ENCODE measurements at places on chromosomes 7 and 10.
A peak's percentile ranks its signal among the peaks of the same experiment; 100 is the strongest.

- no peaks in the 10 kb centered on the region for H3K36me3 ChIP-seq
- no peaks in the 10 kb centered on the region for H3K27me3 ChIP-seq
- no peak overlapping the region for H3K4me3 ChIP-seq
- peaks cover 10% of the 10 kb centered on the region for H3K4me1 ChIP-seq
Observed at GRCh38 chr10:46293228-46293627, 6.4 kb downstream of the ANTXRL start.

DNA sequence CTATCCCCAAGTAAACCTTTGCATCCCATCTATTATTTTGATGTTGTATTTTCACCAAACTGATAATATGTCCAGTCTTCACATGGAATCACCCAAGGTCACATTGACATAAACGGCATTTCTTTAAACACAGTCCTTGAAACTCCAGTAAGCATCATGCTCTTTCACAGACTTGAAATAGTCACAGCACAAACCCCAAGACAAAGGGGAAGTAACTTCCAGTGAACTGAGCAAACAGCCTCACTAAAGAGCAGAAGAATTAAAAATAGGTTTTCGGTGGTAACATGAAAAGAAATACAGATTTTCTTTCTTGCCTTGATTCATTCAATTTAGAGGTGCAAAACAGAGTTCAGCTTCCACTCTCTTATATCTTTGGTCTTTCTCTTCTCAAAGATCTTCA is 253.7 kb downstream of the SFMBT2 start:
- peaks cover 14% of the 10 kb centered on the region for H3K4me1 ChIP-seq
- no peaks in the 10 kb centered on the region for H3K27me3 ChIP-seq
- no peak for ATAC-seq
- H3K36me3 ChIP-seq, result peaks cover 38% of the 10 kb centered on the region
- H3K27ac ChIP-seq, result no peak overlapping the region

DNA sequence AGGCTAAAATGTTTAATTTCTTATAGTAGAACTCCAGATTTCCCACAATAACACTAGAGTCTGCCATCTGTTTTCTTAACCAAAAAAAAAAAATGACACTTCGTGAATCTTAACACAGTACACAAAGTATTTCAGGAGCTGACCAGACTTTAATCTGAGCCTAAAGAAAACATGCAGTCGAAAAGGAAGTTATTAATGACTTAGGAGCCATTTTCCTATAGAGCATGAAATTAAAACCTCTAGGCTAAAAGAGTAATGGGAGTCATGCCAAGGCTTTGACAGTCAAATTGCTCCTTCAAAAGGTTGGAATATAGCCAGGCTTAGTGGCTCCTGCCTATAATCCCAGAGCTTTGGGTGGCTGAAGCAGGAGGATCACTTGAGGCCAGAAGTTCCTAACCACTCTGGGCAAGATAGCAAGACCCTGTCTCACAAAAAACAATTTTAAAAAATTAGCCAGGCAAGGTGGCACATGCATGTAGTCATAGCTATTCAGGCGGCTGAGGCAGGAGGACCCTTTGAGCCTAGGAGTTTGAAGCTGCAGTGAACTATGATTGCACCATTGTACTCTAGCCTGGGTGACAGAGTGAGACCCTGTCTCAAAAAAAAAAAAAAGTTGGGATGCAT is 13.6 kb downstream of the MICU1 start:
- H3K27ac ChIP-seq, result no peak overlapping the region
- ATAC-seq, result no peak
- H3K4me3 ChIP-seq, result no peak overlapping the region
- peaks cover 14% of the 10 kb centered on the region for H3K4me1 ChIP-seq
- peaks cover 15% of the 10 kb centered on the region for H3K36me3 ChIP-seq

DNA sequence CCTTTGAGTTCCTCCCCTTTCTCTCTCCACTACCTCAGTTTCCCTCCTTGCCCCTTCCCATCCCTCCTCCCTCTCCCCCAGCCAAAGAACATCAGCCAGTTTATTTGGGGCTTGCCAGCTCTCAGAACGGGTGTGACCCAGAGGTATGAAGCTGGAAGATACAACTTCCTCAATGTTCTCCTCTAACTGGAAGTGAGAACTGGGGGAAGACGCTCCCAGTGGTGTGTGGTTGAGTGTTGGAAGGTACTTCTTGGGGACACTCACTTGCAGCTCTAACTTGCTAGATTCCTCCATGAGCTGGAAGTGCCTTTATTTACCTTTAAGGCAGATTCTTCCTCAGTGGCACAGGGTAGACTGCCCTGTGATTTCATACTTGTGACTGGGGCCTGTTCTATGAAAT is 110.5 kb upstream of the HABP2 start:
- no peaks in the 10 kb centered on the region for H3K4me1 ChIP-seq
- H3K36me3 ChIP-seq, result no peaks in the 10 kb centered on the region
- H3K27ac ChIP-seq, result no peak overlapping the region
- peaks cover 15% of the 10 kb centered on the region for H3K27me3 ChIP-seq

DNA sequence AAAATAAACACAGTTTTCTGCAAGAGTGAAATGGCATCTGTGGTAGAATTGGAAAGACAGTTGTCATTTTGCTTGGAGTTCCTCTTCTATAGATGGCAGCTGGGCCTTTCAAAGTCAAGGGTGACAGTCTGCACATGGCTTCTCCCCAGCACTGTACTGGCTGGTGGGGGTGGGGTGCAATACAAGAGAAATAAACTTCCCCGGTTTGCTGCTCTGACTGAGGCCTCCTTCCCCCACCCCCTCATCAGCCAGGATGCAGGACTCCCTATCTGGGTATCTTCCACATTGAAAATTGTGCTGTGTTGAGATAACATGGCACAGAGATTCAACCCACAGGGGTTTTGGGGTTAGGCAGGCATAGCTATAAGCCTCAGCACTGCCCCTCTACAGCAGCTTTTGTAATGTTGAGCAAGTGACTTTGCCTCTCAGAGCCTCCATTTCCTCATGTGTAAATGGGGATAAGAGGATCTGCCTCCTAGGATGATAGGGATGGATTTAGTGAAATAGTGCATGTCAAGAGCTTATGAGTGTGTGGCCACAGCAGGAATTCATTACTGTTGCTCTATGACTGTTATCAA is 85.8 kb upstream of the WDR11 start:
- no peaks in the 10 kb centered on the region for H3K4me1 ChIP-seq
- no peak overlapping the region for H3K27ac ChIP-seq
- H3K27me3 ChIP-seq, result no peaks in the 10 kb centered on the region
- no peak overlapping the region for H3K4me3 ChIP-seq
- no peaks in the 10 kb centered on the region for H3K36me3 ChIP-seq

- no peak for ATAC-seq
- no peak overlapping the region for H3K27ac ChIP-seq
- no peaks in the 10 kb centered on the region for H3K36me3 ChIP-seq
Observed at GRCh38 chr10:48493083-48493871, 111.6 kb downstream of the ARHGAP22 start.

DNA sequence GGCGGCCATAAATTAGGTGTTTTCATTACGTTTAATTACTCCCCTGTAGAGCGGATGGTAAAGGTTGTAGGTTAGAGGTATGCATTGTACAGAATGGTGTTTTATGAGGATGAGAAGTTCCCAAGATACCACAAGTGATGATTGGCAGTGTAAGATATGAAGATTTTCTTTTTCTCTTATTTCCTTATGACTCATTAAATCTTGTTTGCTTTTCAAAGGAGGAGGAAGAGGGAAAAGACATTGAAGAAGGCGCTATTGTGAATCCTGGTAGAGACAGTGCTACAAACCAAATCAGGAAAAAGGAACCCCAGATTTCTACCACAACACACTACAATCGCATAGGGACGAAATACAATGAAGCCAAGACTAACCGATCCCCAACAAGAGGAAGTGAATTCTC is 133.9 kb downstream of the AASS start:
- H3K4me1 ChIP-seq, result no peaks in the 10 kb centered on the region
- ATAC-seq, result no peak
- no peak overlapping the region for H3K4me3 ChIP-seq
- H3K36me3 ChIP-seq, result no peaks in the 10 kb centered on the region
- H3K27ac ChIP-seq, result no peak overlapping the region
- H3K27me3 ChIP-seq, result peaks cover 4% of the 10 kb centered on the region

DNA sequence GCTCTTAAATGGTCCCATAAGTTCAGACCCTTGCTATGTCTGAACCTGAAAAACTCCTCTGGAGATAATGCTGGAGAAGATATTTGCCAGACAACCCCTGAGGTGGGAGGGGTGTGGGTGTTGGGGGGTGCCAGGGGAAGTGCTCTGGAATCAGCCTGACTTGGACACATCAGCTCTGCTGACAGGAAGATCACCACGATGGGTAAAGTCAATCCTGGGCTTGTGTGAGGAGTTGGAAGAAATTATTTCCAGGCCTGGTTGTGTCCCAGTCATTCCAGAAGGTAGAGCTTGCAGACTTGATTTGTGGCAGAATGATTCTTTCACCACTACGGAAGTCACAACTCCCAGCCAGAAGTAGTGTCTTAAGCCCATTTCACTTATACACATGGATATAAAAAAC is 60.3 kb upstream of the UNC5B start:
- no peaks in the 10 kb centered on the region for H3K36me3 ChIP-seq
- H3K27me3 ChIP-seq, result no peaks in the 10 kb centered on the region
- no peak for ATAC-seq

- no peak for ATAC-seq
- H3K4me3 ChIP-seq, result no peak overlapping the region
- H3K27me3 ChIP-seq, result peaks cover 14% of the 10 kb centered on the region
- no peak overlapping the region for H3K27ac ChIP-seq
- no peaks in the 10 kb centered on the region for H3K36me3 ChIP-seq
- H3K4me1 ChIP-seq, result no peaks in the 10 kb centered on the region
Observed at GRCh38 chr7:118252087-118252486, 27.6 kb downstream of the ANKRD7 start.

- no peak overlapping the region for H3K4me3 ChIP-seq
- no peak for ATAC-seq
- H3K27ac ChIP-seq, result no peak overlapping the region
- no peaks in the 10 kb centered on the region for H3K4me1 ChIP-seq
Observed at GRCh38 chr10:122678266-122678665, 21.4 kb downstream of the C10orf120 start.

DNA sequence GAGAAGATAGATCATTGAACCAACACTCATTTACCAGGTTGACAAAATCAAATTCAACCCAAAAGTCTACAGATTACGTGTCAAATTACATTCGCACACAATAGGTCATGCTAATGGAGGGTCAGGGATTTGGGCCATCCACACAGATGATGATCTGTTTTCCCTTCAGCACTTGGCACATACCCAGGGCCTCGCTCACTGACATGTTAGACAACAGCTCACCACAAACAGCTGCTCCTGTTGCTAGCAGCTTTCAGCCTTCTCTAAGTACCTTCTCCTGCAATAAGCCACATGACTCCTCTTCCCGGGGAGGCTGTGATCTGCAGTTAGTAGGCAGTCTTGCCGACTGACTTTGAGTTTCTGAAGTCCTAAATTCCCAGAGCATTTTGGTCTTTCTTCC is 18.4 kb downstream of the NKX2-3 start:
- peaks cover 49% of the 10 kb centered on the region for H3K27me3 ChIP-seq
- H3K27ac ChIP-seq, result no peak overlapping the region
- peaks cover 2% of the 10 kb centered on the region for H3K4me1 ChIP-seq
- H3K4me3 ChIP-seq, result no peak overlapping the region

GRCh38 chr10:100368721-100369120 is 21.7 kb downstream of the SCD start:
- no peak overlapping the region for H3K27ac ChIP-seq
- H3K4me3 ChIP-seq, result no peak overlapping the region

DNA sequence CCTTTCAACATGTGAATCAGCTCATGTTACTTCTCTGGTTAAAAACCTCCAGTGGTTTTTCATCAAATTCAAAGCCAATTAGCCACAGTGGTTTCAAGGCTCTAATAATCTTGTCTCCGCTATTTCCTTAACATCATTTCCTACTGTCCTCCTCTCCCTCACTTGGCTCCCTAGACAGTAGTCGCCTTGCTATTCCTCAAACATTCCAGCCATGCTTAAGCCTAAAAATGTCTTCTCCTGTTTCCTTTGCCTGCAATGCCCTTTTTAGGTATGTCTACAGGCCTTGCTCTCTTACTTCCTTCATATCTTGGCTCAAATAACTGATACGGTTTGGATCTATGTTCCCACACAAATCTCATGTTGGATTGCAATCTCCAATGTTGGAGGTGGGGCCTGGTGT is 779.4 kb upstream of the LRRN3 start:
- H3K27ac ChIP-seq, result no peak overlapping the region
- ATAC-seq, result no peak
- no peaks in the 10 kb centered on the region for H3K27me3 ChIP-seq
- H3K4me1 ChIP-seq, result no peaks in the 10 kb centered on the region
- no peak overlapping the region for H3K4me3 ChIP-seq
- H3K36me3 ChIP-seq, result no peaks in the 10 kb centered on the region

DNA sequence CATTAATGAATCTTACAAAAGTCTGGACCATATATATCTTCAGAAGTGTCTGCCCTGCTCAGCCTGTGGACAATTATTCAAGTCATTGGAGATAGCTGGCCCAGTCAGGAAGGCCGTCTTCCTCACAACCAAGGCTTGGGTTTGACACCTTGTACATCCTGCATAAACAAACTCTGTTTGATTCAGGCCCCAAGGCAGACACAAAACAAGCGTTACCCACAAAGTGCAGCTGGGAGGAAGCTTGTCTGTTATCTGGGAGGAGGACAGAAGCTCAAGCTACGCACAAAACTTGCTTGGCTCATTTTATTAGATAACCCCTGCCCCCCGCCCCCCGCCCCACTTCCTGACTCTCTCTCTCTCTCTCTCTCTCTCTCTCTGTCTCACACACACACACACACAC is 166.9 kb upstream of the WDR11 start:
- H3K4me1 ChIP-seq, result no peaks in the 10 kb centered on the region
- H3K4me3 ChIP-seq, result no peak overlapping the region
- no peaks in the 10 kb centered on the region for H3K36me3 ChIP-seq

GRCh38 chr7:81339946-81340345 is 421.1 kb upstream of the SEMA3C start:
- H3K27me3 ChIP-seq, result no peaks in the 10 kb centered on the region
- no peaks in the 10 kb centered on the region for H3K36me3 ChIP-seq
- no peak for ATAC-seq

GRCh38 chr10:50512214-50512595 is 111.6 kb downstream of the SGMS1 start:
- ATAC-seq, result no peak
- H3K27me3 ChIP-seq, result no peaks in the 10 kb centered on the region
- peak overlapping the region; percentile 57 for H3K4me3 ChIP-seq
- H3K4me1 ChIP-seq, result peaks cover 42% of the 10 kb centered on the region
- H3K27ac ChIP-seq, result peak overlapping the region; percentile 71

DNA sequence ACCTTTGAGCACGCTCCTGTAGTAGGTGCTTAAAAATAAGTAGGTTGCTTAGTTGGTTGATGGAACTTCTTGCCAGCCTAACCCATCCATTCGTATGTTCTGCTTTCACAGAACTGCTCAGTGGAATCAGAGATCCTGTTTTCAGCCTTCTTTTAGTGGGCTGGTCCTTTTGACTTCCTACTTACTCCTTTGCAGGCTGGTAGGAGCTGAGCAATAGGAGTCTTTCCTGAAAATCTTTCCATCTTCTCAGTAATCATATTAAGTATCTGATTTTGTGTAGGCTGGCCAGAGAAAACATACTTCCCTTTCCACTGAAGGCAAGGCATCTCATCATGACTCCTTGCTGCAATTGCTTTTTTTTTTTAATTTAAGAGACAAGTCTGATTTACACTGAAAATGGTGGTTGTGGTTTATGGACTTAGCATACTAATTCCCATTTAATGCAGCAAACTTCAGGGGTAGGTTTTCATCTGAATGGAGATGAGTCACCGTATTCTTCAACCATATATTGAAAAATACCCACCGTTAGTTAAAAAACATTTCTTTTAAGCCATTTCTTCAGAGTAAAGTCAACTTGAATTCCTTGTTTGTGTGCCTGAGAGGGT is 208.0 kb downstream of the ZNF365 start:
- no peaks in the 10 kb centered on the region for H3K4me1 ChIP-seq
- H3K4me3 ChIP-seq, result no peak overlapping the region
- H3K36me3 ChIP-seq, result no peaks in the 10 kb centered on the region
- no peak for ATAC-seq

- H3K4me3 ChIP-seq, result peak overlapping the region; percentile 1
- H3K4me1 ChIP-seq, result peaks cover 18% of the 10 kb centered on the region
- H3K27me3 ChIP-seq, result peaks cover 57% of the 10 kb centered on the region
- ATAC-seq, result peak; percentile 75
Observed at GRCh38 chr10:110165239-110165638, 42.2 kb upstream of the MXI1 start.

Measured in activated T-helper 17 cell treated with anti-CD3 and anti-CD28 coated beads, Interleukin-2, amount 50 U/mL, for 72 hours (primary cell).